ENCODE measurements at places on chromosomes 13 and 19. TPM values are rescaled to one million over a fixed set of nuclear protein-coding genes. Genes with fewer than 3 reads are reported as not detected.

DNA sequence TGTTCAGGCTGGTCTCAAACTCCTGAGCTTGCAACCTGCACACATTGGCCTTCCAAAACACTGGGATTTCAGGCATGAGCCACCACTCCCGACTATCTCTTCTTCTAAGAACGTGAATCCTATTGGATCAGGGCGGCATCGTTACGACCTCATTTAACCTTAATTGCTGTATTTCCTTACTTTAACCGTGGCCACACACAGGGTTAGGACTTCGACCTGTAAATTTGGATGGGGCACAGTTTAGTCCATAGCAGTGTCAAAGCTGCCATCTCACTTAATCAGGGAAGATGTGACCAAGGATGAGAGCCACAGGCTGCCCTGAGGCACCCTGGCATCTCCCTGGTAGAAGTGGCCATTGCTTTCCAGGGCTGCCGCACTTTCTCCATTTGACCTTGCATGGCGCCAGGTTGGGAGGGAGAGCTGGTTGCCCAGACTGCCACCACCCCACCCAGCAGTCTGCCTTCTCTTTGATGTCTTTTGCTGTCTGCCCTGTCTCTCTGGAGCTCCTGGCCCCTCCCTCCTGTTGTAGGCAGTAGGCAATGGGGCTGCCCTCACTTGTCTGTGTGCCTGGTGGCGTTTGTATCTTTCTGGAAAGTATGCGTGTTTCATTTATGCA, 141.3 kb upstream of the RNF113B start:
- no peak overlapping the region for H3K4me3 ChIP-seq
- no peaks in the 10 kb centered on the region for H3K36me3 ChIP-seq
- H3K27ac ChIP-seq, result no peak overlapping the region
- no peaks in the 10 kb centered on the region for H3K4me1 ChIP-seq
- DNase-seq, result no peak

DNA sequence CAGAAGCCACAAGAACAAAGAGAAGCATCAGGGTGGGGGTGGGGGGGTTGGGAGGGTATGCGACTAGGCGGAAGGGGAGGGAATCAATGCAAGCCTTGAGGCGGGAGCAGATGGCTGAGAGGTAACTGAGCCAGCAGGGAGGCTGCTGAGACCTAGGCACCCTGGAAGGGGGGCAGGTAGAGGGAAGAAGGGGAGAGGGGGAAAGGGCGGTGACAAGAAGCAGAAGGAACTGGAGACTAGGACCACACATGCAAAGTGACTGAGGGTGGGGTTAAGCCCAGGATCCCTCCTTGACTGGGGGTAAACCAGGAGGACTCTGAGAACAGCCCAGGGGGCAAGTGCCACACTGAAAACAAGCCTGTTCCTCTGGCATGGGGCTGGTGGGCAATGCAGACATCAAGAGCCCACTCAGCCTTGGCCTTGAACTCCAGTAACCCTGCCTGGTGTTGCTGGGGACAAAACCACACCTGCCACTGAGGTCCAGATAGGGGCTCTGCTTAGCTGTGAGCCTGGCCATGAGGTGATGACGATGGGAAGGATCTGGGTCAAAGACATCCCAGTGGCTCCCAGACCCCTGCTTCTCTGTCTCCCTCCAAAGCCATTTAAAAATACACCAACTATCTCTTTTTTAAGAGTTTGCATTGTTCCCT, 20.3 kb downstream of the OPA3 start:
- no peaks in the 10 kb centered on the region for H3K27me3 ChIP-seq
- H3K4me3 ChIP-seq, result no peak overlapping the region
- no peaks in the 10 kb centered on the region for H3K36me3 ChIP-seq
- DNase-seq, result no peak

Gene RNF225
- total RNA-seq, result 0.53 TPM

Gene STOML3
- total RNA-seq, result not detected
